ENCODE measurements at places on chromosomes 2 and 18. TPM values are rescaled to one million over a fixed set of nuclear protein-coding genes. Genes with fewer than 3 reads are reported as not detected.

CDH19 gene
- total RNA-seq = 0.65 TPM

MARCHF7 gene
- 52.0 TPM for total RNA-seq

SCG2 gene
- total RNA-seq = not detected

GKN2 gene
- not detected for total RNA-seq

OSGEPL1 gene
- total RNA-seq = 5.4 TPM

- peak; percentile 72 for DNase-seq
Observed at GRCh38 chr2:7044253-7045250, 127.3 kb downstream of the RNF144A start.

DNA sequence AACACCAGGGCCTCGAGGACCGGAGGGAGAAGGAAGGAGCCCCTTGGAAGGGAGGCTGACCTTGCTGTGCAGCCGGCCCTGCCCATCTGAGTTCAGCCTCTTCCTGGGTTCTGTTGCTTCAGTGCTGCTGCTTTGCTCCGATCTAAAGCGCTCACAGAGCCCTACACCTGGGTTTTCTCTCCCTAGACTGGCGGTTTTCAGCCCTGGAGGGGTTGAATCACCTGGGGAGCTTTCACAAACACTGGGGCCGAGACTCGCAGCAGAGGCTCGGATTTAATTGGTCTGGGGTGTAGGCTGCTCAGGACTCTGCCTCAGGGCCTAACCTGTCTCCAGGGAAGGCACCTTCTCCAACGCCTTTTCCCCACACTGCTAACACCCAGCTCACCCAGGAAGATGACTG, 40.9 kb upstream of the SMAD7 start:
- no peak for DNase-seq

DNA sequence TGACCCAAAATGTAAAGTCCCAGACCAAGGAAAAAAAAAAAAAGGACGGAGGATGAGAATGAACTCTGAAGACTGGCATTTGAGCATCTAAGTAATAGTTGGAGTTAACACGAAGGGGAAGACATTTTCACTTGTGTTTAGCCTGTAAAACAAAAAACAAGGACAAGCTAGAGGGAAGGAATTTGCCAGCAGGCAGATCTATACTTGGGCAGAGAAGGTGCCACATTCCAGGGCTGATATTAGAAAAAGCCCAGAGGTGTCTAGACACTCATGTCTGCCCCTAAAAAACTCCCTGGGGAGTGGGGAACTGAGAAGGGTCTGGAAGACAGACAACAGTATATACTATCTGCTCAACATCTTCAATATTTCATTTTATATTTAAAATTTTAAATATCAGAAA, 171.1 kb downstream of the ZEB2 start:
- DNase-seq = no peak

GRCh38 chr2:96207774-96208142, 869 bp downstream of the STARD7 start:
- DNase-seq = no peak

GRCh38 chr2:200365209-200365608, 58.7 kb downstream of the SPATS2L start:
- DNase-seq = no peak

GRCh38 chr2:137947728-137948336, 16.4 kb upstream of the HNMT start:
- peak; percentile 63 for DNase-seq

GRCh38 chr2:162487816-162488215, 143.9 kb downstream of the GCA start:
- no peak for DNase-seq

DNA sequence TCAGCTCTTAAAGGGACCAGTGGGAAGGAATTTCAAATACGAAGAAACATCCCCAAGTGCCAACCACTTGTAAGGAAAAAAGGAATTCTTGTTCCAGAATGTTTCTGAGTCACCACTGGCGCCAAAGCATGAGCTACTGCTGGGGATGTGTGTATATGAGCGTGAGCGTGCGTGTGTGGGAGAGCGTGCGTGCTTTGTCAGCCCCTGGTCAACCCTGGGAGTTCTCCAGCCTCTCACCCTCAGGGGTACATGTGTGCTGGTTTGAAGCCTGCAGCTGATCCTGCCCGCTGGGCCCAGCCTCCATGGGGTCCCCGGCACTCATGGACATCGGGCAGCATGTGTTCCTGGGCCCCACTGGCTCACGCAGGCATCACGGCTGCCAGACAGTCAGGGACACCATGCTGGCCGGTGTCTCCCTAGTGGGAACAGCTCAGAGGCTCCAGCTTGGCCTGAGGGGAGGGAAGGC, 17.1 kb downstream of the HS6ST1 start:
- no peak for DNase-seq

DNA sequence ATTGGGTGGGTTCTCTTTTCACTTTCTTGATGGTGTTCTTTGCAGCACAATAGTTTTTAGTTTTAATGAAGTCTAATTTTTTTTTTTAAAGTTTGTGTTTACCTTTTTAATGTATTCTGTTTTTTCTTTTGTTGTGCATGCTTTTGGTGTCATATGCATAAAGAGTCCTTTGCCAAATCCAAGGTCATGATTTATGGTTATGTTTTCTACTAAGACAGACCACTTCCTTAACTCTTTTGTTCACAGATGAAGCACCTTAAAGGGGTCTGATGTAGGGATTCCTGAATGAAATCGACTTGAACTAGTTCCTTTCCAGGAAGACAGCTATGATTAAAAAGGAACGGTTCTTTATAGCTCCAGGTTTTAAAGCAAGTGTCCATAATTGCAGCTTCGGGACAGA, 23.1 kb downstream of the LPIN1 start:
- DNase-seq = no peak

DNA sequence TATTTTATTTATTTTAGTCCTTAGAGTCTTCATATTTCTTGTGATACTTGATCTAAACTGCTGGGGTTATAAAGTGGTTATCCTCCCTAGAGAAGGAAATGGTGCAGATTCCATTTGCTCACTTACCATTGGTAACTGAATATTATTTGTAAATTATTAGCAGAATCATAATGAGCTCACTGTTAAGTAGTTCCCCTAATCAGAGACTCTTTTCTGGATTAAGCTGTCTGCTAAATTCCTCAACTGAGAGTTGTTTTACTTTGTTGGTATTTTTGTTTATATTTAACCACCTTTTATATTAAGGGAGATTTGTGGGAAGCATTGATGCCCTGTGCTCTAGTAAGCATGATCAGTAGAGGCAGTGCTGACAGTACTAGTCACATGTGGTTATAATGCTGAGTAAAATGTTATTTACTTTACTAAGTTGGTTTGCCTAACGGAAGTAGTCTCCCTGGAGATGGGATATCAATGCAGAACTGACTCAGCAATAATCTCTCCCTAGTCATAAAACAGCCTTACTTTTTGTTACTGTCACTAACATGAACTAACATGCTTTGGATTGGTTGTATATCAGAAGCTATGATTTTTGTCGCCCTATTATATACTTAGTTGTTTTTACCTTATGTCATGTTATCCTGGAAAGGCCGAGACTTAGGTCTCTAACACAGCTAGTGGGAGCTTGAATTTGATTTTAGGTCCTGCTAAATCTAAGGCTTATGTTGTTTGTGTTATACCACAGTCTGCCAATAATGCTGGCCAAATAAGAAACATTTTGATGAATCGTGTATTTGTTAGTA, 166.7 kb downstream of the MCFD2 start:
- no peak for DNase-seq

GRCh38 chr2:98385050-98385699, 38.9 kb downstream of the CNGA3 start:
- peak; percentile 73 for DNase-seq

DNA sequence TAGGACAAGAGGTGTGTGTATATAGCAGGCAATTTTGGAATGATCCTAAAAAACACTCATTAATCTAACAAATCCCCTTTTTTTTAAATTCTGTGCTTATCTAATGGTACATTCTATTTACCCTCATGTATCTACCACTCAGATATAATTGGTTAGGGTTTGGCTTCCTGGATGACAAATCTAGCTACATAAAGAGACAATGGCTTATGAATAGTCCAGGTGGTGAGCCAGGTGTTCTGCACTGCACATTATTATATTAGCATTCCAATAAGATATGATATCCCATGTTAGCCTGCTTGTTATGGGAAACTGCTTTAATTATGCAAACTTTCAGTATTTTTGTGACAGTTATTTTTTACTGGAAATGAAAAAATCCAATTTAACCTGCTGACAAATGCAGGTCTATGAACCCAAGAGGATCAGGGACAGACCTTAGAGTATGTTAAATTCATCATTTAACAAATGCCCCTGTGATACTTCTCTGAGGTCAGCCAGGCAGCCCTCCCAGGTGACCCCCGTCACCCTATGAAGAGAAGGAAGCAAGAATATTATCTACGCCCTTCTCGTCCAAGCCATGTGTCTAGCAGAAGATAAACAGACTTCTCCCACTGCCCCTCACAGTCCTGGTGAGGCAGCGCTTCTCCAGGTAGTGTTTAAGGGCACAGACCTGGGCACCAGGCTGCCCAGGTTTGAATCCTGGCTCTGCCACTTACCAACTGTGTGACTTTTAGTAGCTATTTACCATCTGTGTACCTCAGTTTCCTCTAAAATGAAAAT, 83.0 kb downstream of the ADD2 start:
- DNase-seq = no peak

Measured in liver (tissue), 10 donors.